ENCODE measurements at places on chromosomes 1 and 21.

GRCh38 chr1:212760126-212760823, 31.3 kb downstream of the NSL1 start:
- DNase-seq = peak; percentile 70

DNA sequence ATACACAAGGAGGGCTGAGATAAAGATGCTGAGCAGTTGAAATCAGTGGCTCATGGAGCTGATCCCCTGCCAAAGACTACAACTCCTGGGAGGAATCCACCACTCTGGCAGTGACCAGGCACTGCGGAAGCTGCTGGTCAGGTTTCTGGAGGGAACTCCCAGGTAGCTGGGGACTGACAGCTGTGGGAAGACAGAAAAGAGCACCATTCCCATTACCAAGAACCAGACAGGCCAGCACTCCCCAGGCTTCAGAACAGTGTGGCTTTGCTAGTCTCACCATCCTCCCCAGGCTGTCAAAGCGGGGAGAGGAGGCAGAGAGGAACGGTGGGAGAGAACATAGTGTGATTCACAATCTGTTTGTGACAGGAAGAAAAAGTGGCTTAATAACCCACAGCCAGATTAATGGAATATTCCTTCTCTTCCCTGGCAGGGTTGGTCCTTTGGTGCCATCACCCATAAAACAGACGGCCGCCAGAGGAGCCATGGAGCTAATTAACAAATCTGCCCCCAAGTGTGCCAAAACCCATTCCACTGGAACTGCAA, 92.1 kb downstream of the MAB21L3 start:
- no peak for DNase-seq

DNA sequence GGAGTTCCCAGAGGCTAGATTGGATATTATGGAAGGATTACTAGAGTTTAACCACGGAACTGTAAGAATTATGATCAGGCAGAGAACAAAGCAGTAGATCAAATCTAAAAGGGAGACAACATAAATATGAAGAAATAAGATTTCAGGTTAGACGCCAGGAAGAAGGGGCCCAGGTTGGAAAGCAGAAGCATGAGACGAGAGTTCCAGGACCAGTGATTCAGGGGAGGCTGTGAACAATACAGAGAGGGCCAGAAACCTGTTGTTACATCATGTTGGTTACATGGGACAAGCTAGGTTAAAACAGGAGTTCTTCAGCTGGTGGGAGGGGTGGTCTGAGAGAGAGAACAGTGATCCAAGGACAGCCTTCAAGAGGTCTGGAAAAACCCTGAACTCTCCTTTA, 128.4 kb upstream of the MROH9 start:
- DNase-seq = no peak

DNA sequence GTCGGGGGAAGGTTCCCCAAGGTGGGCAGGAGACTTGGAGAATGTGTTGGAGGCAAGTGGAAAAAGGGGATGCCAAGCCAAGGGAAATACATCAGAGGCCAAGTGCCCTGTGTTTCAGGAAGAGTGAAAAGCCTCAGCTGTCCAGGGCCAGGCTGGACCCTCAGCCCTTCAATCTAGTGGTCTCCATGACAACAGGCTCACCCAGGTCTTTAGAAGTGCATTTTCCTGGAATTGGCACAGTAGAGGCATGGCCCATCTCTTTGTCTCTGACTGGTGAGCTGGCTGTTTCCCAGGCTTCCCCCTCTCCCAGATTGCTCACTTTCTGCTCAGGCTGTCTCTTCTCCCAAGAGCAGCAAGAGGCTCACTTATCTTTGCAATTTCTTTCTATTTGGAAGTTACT, 10.4 kb upstream of the RHBG start:
- DNase-seq = no peak

DNA sequence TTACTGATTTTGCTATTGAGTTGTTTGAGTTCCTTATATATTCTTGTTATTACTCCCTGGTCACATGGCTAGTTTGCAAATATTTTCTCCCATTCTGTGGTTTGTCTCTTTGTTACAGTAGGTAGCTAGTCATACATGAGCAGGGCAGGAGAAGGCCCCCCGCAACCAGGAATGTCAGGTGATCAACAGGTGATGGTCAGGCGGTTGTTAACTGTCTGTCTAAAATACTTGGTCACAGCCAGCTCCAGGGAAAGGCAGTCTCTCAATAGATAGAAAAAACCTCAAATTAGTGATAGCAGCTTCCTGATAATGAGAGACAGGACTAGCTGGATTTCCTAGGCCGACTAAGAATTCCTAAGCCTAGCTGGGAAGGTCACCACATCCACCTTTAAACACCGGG, 217.9 kb downstream of the RHOU start:
- no peak for DNase-seq

DNA sequence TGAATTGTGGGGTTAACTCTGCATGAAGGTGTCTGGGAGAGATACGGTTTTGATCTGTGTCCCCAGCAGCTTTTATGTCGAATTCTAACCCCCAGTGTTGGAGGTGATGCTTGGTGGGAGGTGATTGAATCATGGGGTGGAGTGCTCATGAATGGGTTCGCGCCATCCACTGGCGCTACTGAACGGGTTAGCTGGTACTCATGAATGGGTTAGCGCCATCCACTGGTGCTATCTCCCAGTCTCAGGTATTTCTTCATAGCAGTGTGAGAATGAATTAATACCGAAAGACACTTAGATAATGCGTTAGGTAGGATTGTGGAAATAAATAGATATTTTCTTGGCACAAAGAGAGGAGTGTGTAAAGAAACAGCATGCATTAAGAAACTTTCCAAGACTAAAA, 32.9 kb upstream of the CLDN8 start:
- no peak for DNase-seq

DNA sequence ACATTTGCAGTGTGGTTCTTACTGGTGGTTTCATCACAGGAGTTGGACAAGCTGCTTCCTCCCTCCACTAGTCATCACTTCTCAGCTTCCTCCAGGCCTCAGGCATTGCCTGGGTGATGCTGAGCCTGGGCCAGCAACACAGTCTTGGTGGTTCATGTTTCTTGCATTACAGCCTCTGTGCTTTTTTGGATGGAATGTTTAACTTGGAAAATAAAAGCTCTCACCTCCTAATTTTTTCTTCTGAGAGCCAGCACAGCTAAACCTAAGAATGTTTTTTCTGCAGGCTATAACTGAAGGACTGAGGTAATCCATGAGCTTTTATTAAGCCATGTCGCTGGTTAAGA, 66.1 kb upstream of the RHOU start:
- DNase-seq = no peak

GRCh38 chr1:147225193-147225730, at the start of gene FMO5:
FMO5 (minus strand) TSS chr1:147225339; CDS start chr1:147225029, 310 bp downstream.
- peak; percentile 49 for DNase-seq

GRCh38 chr1:231187571-231187970, 25.7 kb downstream of the TRIM67 start:
- DNase-seq = no peak

- no peak for DNase-seq
These were observed 10.7 kb downstream of the SPATC1L start for GRCh38 chr21:46173573-46173972.

Measured in activated CD4-positive, alpha-beta T cell treated with anti-CD3 and anti-CD28 coated beads, Interleukin-2, Interleukin-4, amounts not matched to agents 100 ng/mL and 50 ng/mL, durations not matched to agents 16 hours and 8 hours (primary cell).